Activated CD4-positive, alpha-beta T cell treated with anti-CD3 and anti-CD28 coated beads, Interleukin-2, amount 50 U/mL, for 24 hours (primary cell): ENCODE measurements at places on chromosomes 4 and X.

DNA sequence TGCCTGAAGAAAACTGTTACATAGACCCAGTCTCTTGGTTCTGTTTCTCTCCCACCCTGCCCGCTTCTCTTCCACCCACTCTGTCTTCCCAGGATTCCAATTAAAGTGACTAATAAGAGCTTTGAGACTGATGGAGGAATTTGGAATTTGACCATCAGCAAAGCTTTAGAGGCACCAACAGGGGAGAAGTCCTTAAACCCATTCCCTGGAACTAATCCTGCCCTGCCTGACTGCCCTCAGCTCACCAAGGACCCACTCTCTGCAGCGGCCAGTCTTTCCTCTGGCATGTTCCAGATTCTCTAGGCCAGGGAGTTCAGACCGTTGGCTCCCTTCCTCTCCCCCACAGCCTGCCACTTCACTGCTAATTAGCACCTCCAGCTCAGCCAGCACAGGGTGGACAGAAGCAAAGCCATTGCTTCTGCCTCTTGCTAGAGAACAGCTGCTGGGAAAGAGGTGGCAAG is 23.9 kb downstream of the SCD5 start:
- DNase-seq: no peak

GRCh38 chr4:168077726-168078239 is 14.6 kb upstream of the ANXA10 start:
- no peak for DNase-seq

DNA sequence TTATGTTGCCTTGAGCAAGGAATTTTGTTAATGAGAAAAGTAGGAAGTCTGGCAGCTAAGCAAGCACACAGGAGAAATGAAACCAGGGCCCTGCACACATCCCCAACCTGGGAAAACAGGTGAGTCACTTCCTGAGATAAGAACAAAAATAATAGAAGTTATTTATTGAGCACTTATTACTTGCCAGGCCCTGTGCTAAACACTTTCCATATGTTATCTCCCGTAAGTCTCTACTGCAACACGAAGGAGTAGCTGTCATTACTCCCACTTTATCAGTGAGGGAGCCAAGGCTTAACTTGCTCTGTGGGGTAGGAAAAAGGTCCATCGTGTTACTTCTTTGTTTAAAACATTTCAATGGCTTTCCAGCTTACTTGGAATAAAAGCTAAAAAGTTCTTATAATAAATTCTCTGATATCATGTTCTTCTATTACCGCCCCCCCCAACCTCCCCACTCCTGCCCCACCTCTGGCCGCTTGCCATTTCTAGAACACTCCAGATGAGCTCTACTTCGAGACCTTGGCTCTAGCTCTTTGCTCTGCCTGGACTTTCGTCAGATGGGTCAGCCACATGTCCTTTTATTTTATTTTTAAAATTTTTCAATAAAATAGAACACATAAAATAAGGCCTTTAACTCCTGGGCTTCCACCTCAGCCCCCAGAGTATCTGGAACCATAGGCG is 36.3 kb upstream of the PLAC8 start:
- no peak for DNase-seq

- DNase-seq: no peak
Observed at GRCh38 chr4:10577018-10577417, 107.5 kb downstream of the CLNK start.

- no peak for DNase-seq
Observed at GRCh38 chr4:164177753-164178152, 576.2 kb upstream of the SMIM31 start.

DNA sequence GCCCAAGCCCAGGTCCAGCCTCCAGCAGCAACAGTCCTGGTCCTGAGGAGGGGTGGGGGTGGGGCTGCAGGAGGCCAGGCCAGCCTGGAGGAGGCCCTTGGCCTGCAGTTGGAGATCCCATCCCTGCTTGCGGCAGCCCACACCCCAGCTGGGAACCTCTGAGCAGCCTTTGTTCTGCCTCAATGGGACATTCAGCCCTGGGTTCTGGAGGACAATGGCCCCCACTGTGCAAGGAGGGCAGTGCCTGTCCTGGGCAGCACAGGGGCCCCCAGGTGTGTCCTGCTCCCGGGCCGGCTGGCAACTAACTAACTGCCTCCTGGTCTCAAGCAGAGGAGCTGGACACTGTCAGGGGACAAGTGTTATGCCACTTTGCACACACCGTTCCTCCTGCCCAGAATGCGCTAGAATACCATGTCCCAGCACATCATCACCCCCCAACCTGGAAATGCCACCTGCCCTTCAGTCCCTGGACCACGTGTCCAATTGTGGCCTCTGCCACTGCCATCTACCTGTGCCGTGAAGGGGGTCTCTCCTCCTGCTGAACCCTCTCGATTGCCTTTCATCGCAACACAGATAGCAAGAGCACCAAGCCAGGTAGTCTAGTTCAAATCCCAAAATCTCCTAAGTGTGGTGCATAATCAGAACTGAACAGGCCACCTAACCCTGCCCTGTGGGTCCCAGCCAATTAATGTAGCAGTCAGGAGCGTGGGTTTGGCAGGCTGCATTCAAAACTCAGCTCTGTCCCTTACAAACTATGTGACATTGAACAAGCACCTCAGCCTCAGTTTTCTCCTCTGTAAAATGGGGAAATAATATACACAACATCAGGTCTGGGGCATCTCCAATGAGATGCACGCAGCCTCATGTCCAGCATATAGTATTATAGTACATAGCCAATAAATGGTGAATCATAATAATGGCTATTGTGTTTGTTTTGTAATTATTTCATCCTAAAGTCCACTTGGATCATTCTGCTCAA is 8.8 kb downstream of the PPP2R2C start:
- DNase-seq: no peak

DNA sequence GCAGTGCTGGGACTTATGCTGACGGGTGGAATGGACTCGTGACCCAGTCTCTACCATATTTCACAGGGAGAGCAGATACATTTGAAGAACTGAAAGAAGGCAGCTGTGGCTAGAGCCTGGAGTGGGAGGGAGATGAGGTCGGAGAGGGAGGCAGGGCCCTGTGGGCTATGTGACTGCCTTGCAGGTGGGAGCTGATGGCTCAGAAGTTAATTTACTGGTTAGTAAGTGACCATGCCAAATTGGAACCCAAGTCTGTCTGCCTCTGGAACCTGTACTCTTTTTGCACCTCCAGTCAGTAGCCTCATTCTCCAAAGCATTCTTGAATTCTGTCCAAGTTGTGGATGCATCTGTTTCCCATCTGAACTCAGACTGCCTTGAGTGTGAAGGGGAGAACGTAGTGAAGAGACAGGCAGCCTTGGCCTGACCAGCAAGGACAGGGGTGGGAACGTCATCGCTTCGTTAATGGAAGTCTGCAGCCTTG is 92.3 kb downstream of the REPS2 start:
- no peak for DNase-seq

DNA sequence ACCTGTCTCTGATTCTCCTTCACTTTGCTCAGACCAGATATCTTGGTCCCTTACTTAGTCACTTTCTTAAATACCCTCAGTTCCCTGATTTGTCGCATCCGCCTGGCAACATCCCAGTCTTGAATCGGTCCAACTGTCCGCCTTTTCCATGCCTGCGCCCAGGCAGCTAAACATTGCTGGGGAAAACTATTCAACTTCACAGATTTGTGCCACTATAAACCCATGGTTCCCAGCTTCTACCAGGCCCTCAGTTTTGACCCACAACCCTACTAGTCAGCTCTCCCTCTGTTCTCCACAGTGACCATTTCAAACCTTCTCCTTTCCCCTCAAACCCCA is 451 bp upstream of the FGD1 start:
- no peak for DNase-seq

DNA sequence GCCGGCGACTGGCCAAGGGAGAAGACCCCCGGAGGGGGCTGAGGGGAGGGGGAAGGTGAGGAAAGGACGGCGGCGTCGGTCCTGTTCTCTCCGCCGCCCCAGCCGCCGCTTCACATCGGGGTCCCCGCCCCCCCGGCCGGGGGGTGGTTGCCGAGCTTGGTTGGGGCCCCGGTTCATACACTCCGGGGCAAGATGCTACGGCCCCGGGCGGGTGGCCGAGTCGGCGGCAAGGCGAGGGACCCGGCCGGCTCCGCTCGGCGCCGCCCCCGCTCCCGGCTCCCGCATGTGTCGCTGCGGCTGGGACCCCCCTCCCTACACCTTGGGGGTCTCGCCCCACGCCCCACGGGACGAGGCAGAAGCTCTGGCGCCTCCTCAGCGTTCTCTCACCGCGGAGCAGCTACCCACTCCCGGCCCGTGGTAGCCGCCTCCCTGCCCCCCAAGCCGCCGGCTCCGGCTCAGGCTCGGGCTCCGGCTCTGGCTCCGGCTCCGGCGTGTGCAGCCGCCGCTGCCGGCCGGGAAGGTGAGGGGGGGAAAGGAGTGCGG is 461 bp downstream of the FBXW7 start:
- no peak for DNase-seq

DNA sequence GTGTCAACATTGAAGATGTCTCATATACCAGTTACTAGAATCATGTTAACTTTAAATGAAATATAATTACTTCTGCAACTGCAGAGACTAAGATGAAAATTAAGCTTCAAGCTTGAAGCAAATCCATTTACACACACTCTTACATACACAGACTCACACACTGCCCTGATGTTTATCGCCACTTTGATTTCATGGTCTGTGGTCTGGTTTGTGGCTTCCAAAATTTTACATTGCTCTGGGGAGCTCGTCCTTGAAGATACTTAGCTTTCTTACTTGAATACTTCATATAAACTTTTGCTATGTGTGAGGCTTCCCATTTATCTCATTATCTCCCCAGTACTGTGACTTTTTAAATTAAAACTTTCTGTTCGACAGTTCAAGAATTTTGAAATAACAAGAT is 35.8 kb downstream of the ARHGEF38 start:
- no peak for DNase-seq

DNA sequence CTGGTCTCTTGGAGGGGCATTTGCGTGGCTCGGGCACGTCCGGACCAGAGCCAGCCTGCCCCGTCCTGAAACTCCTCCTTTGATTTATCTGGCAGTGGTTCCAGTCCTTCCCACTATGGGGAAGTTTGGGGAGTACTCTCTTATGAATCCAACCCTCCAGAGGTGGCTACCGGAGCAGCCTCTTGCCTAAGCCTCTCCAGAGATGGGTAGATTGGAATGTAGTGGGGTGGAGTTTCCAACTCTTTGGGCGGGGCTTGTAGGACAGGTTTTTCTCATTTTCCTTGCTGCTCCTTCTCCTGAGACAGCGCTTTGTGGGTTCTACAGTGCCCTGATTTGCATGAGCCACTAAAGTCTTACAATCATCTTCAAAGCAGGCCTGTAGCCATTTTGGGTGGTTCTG is 60.1 kb upstream of the XAGE1B start:
- DNase-seq: no peak

DNA sequence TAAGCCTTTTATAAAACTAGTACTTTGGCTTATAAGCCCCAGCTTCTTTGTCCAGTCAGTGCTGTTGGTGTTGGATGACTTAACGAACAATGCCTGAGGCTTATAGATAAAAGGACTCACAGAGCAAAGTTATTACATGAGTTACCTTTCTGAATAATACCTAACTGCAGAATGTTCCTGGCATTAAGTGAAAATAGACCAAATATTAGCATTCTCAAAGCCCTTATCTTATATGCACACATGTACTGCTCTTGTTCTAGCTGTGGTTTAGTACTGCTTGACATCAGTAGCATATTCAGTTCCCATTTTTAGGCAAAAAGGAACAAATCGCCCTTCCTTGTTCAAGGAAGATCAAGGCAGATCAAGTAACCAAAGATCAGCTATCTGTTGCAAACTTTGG is 131.6 kb downstream of the ZNF330 start:
- DNase-seq: no peak

- no peak for DNase-seq
Observed at GRCh38 chr4:20015636-20016224, 236.0 kb upstream of the SLIT2 start.

DNA sequence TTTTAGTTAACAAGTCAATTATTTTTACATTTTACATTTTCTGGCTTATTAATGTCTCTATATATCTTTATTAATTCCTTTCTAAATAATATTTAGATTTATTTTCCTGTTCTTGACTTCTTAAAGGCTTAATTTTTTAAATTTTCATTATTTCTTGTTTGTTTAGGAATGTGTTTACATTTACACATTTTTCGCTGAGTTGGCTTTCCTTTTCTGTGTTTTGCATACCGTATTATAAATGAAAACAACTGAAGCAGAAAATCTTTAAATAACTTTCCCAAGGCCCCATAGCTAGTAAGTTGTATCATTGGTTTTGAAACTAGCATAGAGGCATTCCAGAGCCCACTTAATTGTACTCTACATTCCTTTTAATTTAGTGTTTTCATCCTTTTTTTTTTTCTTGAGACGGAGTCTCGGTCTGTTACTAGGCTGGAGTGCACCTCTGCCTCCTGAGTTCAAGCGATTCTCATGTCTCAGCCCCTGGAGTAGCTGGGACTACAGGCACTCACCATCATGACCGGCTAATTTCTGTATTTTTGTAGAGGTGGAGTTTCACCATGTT is 261.6 kb downstream of the IQCM start:
- DNase-seq: no peak

DNA sequence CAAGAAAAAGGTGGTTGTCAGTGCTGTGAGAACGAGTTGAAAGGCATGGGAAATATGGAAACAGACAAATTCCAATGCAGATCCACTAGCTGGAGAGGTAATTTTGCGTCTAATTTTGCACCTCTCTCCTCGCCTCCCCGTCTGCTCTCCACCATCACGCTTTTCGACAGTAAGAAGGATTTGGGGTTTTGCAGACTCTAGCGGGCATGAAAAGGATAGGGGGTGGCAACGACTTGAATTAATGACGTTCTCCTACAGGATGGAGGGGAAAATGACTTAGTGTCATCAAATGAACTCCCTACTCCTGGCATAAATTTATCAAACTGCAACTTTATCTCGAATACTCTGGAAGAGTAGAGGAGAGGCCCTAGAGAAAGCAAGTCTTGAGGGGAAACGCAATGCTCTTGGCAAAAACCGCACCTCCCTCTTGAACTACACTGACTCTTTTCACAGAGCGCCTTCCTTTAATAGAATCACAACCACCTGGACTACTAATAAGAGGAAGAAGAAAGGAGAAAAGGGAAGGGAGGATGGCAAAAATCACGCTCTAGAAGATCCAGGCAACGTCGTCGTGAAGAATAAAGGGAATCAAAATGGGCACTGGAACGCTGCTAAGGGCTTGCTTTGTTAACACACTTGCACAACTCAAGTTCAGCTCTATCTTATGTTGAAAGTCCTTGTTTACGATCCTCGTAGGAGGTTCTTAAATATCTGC is 871 bp upstream of the SLITRK2 start:
- no peak for DNase-seq

DNA sequence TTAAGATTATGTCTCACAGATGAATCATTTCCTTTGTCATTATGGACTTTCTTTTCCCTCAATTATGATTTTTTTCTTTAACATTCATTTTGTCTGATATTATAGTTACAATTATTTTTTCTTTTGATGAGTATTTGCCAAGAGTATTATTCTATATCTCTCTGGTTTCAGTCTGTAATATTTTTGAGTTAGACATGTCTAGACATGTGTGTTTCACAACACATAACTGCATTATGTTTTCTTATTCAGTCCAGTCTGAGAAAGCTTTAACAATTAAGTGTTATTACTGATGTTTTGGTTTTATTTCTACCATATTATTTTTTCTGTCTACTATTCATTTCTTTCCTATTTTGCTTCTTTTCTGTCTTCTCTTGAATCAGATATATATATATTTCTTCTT is 108.3 kb upstream of the MID1IP1 start:
- DNase-seq: no peak
